ENCODE measurements at places on chromosomes 1 and 21. TPM values are rescaled to one million over a fixed set of nuclear protein-coding genes. Genes with fewer than 3 reads are reported as not detected.

DNA sequence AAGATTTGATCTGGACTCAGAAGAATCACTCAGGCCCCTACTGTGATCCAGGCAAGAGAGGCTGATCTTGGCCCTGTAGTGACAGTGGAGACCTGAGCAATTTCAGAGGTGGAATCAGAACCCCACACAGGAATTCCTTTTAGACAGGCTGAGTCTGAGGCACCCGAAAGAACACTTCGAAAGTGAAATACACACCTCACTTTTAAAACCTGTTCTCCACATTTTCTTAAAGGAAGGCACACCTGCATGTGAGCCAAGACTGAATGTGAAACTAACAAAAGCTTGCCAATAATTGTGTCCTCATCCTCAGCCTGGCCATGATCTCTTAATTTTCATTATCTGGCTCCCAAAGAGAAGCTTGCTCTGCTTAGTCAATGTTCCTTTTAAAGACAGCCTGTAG is 32.2 kb downstream of the SIPA1L2 start:
- no peak for DNase-seq

The KCNE2 gene
- total RNA-seq: not detected

- no peak for DNase-seq
These were observed 9.3 kb downstream of the NEK7 start for GRCh38 chr1:198165927-198166647.

DNA sequence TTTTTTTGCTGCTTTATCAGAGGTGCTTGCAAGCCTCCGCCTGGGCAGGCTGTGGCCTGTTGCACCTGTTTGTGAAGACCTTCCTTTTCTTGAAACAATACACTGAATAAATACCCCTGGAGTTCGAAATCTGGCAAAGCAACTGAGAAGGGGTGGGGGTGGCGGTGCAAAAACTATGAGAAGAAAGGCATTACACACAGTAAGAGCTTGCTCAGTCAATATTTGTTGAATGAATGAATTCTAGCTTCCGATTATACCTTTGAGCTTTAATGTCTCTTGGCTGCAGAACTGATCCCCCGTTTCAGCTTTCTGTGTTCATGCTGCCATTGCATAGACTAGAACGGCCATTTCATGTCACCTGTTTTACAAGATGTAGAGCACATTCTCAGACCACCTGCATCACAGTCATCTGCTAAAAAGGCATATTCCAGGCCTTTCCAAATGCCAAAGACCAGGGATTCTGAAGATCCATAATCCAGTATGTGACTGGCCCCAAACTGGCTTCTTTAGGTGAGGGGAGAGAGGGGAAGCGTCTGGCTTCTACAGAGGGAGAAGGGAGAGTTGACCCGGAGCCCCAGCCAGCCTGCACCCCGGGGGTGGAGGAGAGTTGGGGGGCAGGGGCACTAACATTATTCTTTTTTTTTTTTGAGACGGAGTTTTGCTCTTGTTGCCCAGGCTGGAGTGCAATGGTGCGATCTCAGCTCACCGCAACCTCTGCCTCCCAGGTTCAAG is 111.5 kb downstream of the ETS2 start:
- no peak for DNase-seq

DNA sequence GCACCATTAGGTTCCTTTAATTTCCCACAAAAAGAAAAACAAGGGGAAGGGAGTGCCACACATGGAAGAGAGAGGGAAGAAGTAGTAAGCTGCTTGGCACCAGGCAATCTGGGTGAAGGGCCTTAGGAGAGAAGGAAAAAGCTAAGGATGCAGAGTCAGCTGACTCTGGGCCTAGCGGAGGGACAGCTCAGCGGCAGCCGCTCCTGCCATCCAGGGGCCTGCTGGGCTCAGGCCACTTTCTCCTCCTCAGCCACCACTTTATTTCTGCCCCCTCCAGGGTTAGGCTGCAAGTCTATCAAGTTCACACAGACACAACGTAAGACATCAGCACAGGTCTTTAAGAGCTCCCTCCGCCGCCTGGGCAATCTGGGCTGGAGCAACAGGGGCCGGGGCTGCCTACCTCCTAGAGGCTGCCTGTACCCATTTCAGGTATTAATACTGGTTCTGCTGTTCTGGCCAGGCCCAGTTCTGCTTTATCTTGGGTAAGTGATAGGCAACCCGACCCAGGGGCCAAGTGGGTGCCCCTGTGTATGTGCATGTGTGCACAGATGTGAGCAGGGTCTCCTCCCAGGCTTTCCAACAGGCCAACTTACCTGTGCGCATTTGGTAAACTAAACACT is 53.6 kb downstream of the SLC45A1 start:
- no peak for DNase-seq

The PTAFR gene
- total RNA-seq: 27.2 TPM

DNA sequence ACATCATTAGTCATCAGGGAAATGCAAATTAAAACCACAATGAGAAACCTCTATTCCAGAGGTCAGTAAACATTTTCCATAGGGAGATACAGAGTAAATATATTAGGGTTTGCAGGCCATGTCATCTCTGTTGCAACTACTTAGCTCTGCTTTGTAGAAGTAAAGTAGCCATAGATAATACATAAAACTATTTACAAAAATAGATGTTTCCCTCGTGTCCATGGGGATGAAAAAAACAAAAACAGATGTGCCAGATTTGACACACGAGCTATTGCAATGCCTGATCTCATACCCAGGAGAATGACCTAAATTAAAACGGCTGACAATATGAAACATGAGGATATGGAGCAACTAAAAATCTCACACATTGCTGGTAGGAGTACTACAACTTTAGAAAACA is 17.3 kb downstream of the LTN1 start:
- no peak for DNase-seq

- no peak for DNase-seq
These were observed 29.7 kb upstream of the FMOD start for GRCh38 chr1:203380420-203381150.

The KRTAP13-2 gene
- not detected for total RNA-seq

The IFNLR1 gene
- 13.5 TPM for total RNA-seq

DNA sequence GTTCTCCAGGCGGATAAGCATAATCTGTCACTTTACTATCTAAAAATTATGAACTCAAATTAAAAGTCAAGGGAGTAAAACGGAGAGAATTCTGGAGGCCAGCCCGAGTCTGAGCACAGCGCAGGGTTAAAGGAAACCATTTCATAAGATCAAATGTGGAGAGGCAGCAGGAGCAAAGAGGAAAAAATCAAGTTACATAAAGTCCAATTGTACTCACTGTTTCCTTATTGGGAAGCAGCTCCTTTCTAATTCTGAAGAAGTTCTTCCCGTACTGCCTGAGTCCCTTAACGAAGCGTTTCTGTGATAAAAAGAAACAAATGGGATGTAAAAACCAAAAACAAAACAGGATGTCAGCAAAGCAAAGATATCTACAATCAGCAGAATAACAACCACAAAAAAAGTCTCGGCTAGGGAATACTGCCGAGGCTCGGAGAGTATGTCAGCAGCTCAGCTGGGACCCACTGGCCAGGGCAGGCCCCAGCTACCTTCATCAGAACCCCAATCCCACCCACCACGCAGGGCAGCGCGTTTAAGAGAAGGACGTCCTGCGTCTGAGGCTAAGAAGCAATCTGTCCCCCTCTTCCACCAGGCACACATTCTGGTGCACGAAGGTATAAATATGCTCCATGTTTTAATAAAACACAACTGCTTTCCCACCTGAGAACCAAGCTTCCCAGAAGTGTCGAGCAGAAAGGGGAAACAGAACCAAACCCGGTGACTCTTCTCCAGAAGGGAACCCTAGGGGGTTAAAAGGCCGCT is 104.8 kb downstream of the SLC45A1 start:
- no peak for DNase-seq

GRCh38 chr1:213123536-213123935 is 72.5 kb downstream of the RPS6KC1 start:
- DNase-seq: no peak

DNA sequence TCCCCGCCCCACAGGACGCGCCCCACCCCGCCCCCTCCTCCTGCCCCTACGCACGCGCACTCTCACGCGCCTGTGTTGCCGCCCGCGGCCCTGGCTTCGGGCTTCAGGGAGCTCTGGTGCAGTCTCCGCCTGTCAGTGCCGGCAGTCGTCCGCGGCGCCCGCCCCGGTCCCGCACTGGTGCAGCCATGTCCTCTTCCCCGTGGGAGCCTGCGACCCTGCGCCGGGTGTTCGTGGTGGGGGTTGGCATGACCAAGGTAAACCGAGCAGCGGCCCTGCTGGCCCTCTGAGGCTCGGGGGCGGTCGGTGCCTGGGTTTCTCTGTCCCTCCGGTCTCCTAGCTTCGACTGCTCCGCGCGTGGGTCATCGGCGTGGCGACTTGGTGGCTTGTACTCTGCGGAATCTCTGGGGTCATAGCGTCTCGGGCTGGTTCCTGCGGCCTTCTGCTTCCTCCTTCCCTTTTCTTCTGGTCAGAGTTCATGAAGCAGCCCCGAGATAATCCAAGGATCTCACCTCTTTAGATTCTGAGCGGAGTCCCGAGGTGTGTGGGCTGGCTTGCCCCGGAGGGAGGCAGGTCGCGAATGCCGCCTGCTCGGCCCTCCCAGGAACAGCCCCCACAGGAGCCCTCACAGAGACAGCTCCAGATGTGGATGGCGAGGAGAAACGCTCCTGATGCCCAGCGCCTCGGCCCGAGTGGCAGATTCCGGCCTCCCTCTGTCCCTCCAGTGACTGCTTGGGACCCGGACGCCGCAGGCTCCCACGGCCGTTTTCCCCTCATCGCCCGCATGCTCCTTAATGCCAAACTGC is at the start of gene SCP2:
Gene SCP2 (plus strand): TSS at position 65 of the 803 bp plus-strand sequence. CDS start 121 bp downstream, at position 186.
- peak; percentile 76 for DNase-seq

The CELSR2 gene
- total RNA-seq: 8.0 TPM

- DNase-seq: no peak
These were observed 352.9 kb upstream of the NCAM2 start for GRCh38 chr21:20645344-20645743.

DNA sequence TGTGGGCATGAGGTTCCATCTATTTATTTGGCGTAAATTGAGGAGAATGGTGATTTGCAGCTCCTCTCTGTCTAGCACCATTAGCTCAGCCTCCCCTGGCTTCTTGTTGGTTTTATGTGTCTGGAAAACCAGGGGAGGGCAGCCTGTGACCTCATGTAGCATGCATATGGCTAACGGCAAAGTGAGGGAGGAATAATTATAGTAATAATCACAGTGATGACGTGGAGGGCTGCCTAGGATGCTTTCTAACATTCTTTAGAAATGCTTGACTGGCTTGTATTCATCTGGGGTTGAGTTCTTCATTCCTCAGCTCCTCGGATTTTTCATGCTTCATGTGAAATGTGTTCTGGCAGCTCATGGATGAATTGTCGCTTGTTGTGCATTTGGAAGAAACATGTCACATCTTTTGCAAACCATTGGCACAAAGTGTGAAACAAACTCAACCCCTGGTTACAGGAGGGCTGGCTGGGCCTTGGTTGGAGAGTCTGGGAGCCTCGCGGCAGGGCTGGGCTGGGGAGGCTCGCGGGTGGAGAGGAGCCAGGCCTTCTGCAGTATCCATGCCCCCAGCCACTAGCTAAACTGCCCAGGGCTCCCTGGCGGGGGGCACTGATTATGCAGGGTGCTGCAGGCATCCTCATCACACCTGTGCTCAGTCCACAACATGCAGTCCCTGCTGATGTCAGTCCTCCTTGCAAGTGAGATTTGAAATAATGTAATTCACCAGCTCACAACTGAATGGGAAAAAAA is 149.6 kb downstream of the DISC1 start:
- peak; percentile 40 for DNase-seq
